ENCODE measurements at places on chromosomes 11 and 22. TPM values are rescaled to one million over a fixed set of nuclear protein-coding genes. Genes with fewer than 3 reads are reported as not detected.

The SPON1 gene
- 5.0 TPM for total RNA-seq

The OR2AT4 gene
- total RNA-seq, result not detected

The SLC5A4 gene
- total RNA-seq, result not detected

The TRIM48 gene
- not detected for total RNA-seq

The GVQW3 gene
- 1.9 TPM for total RNA-seq

The YPEL1 gene
- total RNA-seq, result 4.4 TPM

The RIC3 gene
- total RNA-seq, result 11.7 TPM

The SEPTIN5 gene
- total RNA-seq, result 120 TPM

The GAB4 gene
- total RNA-seq, result not detected

The BATF2 gene
- 1.5 TPM for total RNA-seq

The TMEM86A gene
- total RNA-seq, result 4.6 TPM

The OR8A1 gene
- total RNA-seq, result not detected

The SORL1 gene
- total RNA-seq, result 6.1 TPM

The LDHAL6A gene
- not detected for total RNA-seq

DNA sequence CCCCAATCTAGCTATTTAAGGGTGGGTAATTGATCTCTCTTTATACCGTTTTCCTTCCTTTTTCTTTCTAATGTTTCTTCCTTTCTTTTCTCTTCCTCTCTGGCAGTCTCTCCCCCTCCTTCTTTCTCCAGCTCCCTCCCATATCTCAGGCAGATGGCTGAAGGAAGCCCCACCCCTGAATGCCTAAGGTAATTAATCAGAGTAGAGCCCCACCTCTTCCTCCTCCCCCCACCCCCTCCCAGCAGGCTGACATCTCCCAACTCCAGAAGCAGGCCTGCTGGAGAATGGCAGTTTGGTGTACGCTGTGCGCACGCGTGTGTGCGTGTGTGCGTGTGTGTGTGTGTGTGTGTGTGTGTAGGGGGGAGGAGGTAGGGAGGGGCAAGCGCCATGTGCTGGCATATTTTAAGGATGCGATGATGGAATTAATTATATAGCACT lies 122.6 kb downstream of the APOL5 start:
- DNase-seq, result peak; percentile 90

GRCh38 chr11:50412832-50413231 lies 380.2 kb downstream of the OR4C45 start:
- peak; percentile 33 for DNase-seq

DNA sequence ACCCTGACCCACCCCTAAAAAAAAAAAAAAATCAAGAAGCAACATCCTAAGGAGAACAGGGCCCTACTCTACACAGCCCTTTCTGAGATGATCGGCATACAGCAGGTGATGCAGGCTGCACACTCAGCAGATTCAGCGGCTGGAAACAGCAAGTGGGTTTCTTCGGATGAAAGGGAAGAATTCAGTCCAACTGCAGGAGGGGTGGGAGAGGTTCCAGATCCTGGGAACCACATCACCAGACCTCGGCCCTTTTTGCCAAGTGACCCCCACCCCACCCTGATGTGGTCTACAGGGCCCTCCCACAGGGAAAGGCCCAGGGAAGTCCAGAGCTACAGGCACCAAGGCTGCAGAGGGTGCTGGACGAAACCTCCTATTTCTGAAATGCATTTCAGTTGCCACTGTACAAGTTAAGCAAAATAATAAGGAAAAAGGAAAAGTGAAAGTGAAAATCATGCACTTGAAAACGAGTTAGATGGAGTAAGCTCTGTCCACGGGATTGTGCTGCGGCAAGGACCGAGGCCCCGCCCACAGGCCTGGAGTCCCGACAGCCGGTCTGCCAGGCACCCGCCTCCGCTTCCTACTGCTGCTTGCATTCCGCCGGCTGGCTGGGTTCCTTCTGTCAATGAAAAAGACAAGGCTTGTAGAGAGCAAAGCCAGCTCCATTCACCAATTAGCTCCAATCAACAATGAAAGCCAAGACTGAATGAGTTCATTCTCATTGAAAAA lies 16.0 kb upstream of the PHLDA2 start:
- DNase-seq, result peak; percentile 96

DNA sequence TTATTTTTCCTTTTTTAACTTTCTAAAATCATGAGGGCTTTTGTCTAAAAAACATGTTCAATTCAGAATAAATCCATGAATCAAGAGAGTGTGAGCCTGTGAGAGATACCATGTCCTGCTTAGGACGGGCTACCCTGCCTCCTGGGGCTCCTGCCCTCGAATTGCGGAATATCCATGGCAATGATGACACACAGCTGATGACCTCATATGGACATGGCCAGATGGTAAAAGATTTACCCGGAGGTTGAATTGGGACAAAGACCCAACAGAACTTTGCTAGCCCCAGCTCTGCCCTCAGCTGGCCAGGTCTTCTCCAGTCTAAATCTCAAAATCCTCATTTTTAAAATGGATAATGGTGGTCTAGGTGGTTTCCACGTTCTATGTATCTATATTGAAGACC lies 538.1 kb upstream of the API5 start:
- no peak for DNase-seq

- DNase-seq, result no peak
Observed at GRCh38 chr11:107397357-107397756, 60.3 kb downstream of the CWF19L2 start.

DNA sequence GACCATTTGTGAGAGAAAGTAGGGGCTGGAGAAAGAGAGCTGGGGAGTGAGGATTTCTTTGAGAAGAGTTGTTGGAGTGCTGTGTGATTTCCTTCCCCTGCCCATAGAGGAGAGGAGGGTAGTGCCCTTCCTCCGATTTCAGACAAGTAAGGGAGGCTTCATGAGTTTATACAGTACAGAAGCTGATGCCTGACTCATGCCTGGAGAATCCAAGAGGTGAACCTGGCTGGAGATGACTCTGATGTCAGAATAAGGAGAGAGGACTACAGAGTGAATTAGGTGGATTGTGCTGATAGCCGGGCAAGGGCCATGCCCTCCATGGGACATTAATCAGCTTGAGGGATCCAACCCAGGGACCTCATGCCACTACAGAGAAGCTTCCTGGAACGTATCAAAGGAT lies 91.6 kb downstream of the FAR1 start:
- no peak for DNase-seq

- DNase-seq, result peak; percentile 81
Observed at GRCh38 chr11:2825889-2826678, 59.5 kb downstream of the CDKN1C start.

GRCh38 chr11:96307776-96308140 lies 35.2 kb downstream of the MAML2 start:
- no peak for DNase-seq

- no peak for DNase-seq
Observed at GRCh38 chr11:94472916-94473799, 20.5 kb downstream of the MRE11 start.

DNA sequence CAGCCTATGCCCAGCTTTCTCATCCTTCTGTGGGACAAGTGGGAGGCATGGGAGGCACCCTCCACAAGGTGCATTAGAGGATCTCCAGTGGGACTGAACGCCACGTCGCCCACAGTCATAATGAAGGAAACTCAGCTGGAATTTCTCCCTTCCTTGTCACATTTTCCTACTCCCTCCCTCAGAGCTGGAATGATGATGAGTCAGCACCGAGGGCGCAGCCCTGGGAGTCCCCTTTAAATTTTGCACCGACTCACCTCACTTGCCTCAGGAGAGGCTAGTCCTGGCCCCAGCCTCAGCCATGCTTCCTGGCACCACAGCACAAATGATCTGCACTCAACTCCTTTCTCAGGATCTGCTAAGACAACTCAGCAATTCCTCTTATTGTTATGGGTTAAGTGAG lies 34.3 kb downstream of the DBX1 start:
- DNase-seq, result no peak

GRCh38 chr22:37204045-37204655 lies 8.1 kb downstream of the SSTR3 start:
- no peak for DNase-seq

DNA sequence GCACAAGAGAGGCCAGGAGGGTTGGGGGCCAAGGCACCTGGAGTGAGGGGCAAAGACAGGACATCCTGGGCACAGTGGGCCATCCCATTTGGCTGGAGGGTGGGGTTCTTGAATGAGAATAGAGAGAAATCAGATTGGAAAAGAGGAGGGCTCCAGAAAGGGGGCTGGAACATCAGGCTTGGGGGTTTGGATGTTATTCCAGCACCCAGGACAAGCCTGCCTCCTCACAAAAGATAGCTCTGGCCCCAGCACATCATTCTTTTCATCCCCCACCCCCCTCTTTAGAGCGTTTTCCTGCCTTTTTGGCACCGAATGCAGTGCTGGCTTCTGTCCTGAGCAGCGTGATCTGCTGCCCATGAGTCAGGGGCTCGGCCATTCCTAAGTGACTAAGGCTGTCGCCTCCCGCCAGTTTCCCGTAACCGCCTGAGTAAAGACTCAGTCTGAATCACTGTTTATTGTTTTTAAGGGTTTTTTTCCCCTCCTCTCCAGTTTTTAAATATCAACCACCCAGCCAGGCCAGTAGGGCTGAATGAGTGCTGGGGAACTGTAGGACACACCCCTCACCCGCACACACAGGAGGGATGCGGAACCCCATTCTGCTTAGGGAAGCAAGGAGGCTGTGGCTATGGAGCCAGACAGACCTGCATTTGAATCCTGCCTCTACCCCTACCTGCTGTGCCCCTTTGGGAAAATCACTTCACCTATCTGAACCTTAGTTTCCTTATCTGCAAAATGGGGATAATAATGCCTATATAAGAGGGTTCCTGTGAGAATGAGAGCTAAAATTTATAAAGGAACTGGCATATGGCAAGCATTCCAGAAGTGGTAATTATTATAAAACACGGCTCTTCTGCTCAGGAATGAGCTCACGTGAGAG lies 32.4 kb upstream of the NAV2 start:
- peak; percentile 86 for DNase-seq

GRCh38 chr11:131609921-131610320 lies 239.5 kb downstream of the NTM start:
- no peak for DNase-seq

- no peak for DNase-seq
Observed at GRCh38 chr11:70876685-70877084, 375.7 kb downstream of the SHANK2 start.

DNA sequence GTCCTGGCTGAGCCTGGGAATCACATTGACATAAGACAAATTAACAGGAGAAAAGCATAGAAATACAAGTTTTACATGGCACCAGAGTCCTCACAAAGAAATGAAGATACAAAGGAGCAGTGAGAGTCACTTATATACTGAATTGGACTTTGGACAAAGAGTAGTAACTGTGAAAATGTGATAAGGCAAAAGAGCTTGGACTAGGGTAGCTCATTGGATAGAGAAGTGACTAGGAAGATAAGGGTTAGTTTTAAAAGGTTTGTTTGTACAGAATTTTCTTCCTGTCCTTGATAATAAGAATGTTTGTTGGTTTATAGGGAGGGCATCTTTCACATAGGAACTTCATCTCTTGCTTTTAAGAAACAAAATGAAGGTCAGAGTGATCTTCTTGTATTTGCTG lies 17.9 kb upstream of the NUCB2 start:
- DNase-seq, result no peak

GRCh38 chr11:63277345-63277943 lies 34.0 kb upstream of the SLC22A25 start:
- no peak for DNase-seq

- no peak for DNase-seq
Observed at GRCh38 chr22:46931881-46932280, 169.4 kb downstream of the TBC1D22A start.

GRCh38 chr22:27801616-27802345 lies at the start of gene MN1:
Gene MN1, minus strand, starts transcription at chr22:27801756. Its CDS starts 1,213 bp downstream, at chr22:27800543.
- peak; percentile 82 for DNase-seq

- DNase-seq, result no peak
Observed at GRCh38 chr11:68498903-68499883, 38.6 kb downstream of the PPP6R3 start.

DNA sequence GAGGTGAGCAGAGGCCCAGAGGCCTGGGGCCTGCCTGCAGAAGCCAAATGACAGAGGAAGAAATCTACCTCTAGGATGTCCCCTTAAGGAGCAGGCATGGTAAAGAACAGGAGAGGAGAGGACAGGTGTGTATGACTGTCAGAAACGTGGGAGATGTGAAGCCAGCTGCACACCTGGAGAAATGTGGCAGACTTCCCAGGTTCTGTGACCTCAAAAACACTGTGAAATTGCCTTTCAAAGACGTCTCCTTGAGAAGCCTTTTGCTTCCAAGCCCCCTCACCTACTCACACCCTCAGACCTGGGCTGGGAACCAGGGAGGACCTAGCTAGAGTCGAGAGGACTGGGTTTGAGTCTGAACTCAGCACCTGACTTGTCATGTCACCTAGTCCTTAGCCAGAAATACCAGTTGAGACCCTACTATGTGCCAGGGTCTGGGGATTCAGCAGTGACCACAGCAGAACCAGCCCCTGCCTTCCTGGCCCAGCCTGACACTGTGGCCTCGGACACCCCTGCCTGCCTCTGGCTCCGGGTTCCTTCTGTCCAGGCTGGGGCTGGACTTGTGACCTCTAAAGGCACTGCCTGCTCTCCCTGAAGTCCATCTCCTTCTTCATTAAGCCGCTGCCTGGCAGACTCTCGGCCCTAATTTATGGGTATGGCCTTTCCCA lies 5.6 kb downstream of the TPBGL start:
- no peak for DNase-seq

- no peak for DNase-seq
Observed at GRCh38 chr22:33321466-33321865, 263.3 kb upstream of the SYN3 start.

GRCh38 chr22:38865201-38866023 lies 6.6 kb downstream of the CBX6 start:
- peak; percentile 37 for DNase-seq

- DNase-seq, result no peak
Observed at GRCh38 chr11:69215784-69216415, 60.2 kb downstream of the SMIM38 start.

DNA sequence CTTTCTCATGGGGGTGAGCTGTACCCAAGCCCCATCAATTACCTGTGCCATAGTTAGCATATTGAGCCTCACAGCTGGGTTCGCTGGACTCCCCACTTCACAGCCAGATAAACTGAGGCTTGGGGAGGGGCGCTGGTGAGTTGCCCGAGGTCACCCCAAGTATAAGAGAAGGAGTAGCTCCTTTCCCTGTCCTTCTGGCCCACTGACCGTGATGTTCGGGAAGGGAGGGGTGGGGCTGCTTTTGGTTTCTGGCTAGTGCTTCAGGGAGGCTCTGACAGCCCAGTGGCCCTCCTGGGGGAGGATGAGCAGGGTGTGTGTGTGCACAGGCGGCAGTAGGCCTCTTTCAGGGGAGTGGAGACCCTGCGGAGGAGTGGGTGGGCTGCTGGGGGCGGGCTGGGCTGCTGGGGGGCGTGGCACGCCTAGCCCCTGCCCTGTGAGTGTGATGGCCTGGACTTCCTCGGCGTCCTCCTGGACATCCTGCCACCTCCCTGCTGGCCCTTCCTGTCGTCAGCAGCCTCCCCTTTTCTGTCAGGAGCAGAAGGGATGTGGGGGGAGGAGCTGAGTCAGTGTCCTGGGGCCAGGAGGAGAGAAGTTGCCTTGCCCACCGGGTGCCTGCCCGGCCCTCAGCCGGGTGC lies 50.3 kb downstream of the TRIOBP start:
- DNase-seq, result peak; percentile 73

GRCh38 chr11:34495239-34495723 lies 18.3 kb downstream of the ELF5 start:
- no peak for DNase-seq

DNA sequence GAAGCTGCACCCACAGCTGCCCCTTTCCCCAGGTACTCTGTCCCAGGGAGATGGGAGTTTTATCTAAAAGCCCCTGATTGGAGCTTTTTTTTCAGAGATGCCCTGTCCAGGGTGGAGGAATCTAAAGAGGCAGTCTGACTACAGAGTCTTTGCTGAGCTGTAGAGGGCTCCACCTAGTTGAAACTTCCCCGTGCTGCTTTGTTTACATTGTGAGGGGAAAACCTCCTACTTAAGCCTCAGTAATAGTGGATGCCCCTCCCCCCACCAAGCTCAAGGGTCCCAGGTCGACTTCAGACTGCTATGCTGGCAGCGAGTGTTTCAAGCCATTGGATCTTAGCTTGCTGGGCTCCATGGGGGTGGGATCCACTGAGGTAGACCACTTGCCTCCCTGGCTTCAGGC lies 470.1 kb upstream of the LARGE1 start:
- no peak for DNase-seq

Data from Right ventricle myocardium inferior (tissue), 1 donor.